ENCODE measurements at places on chromosomes 1 and 21.
A peak's percentile ranks its signal among the peaks of the same experiment; 100 is the strongest.

DNA sequence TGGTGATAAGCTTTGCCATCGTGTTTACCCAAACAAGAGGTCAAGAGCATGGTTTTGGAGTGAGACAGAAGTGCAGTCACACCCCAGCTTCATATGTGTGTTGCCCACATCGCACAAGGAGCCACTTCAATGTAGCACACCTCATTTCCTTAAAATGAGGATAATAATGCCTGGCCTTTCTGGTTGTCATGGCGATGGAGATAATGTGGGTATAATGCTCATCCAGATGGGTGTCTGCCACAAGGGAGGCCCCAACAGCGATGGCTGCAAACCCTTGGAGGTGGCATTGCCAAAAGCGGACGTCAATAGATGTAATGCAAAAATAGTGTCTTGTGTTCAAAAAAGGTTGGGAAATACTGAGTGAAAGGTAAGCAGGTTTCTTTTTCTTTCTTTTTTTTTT lies 83.1 kb upstream of the AJAP1 start:
- no peak for DNase-seq

- DNase-seq = no peak
Observed at GRCh38 chr1:167064621-167065020, 25.6 kb downstream of the GPA33 start.

DNA sequence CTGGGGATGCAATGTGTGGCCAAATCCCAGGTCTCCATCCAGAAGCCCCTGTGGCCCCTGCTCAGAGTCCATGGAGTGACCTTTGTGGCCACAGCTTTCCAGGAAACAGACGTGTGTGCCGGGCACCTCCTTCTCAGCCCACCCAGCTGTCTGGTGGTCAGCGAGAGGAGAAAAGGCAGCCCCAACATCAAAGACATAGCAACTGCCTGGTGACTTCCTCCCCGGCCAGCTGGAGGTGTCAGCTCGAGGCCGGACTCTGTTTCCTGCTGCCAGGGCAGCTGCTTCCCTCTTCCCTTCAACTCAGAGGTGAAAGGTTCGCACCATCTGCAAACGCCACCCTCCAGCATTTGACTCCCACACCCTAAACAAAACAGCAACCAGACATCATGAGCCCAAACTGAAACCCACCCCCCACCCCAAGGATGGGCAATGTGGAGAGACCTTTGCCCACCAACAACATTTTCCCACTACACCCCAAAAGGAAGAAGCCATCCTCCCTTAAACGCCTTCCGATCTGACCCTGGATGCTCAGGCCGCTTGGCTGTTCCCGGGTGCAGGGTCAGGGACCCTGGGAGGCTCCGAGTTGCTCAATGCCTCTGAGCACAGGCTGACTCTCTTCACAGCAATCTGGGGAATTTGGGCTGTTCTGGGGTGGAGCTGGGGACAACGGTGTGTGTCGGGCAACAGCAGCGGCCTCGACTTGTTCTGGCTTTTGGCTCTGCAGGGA lies 162.3 kb downstream of the PSMG1 start:
- peak; percentile 87 for DNase-seq

- no peak for DNase-seq
Observed at GRCh38 chr1:246063013-246063616, 444.0 kb downstream of the SMYD3 start.

DNA sequence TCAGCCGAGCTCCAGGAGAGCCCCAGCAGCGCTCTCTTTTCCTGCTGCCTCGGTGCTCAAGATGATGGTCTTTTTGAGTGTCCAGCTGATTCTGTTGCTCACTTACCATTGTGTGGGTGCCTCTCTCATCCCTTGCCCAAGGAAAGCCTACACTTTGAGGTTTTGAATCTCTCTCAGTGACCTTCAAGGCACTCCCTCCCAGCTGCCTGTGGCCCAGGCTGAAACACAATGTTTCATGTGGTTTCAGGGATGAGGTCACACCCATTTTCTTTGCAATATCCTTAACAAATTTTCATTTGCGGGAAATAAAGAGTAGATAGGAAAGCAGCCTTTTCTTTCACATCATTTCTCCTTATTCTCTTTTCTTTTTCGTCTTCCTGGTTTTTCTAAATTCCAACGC lies 12.6 kb upstream of the MRPS14 start:
- no peak for DNase-seq

- DNase-seq = no peak
Observed at GRCh38 chr1:26078286-26079177, 11.1 kb upstream of the TRIM63 start.

- no peak for DNase-seq
Observed at GRCh38 chr1:43021547-43022474, 63.1 kb upstream of the SLC2A1 start.

- no peak for DNase-seq
Observed at GRCh38 chr1:47562799-47563198, 125.0 kb downstream of the FOXD2 start.

DNA sequence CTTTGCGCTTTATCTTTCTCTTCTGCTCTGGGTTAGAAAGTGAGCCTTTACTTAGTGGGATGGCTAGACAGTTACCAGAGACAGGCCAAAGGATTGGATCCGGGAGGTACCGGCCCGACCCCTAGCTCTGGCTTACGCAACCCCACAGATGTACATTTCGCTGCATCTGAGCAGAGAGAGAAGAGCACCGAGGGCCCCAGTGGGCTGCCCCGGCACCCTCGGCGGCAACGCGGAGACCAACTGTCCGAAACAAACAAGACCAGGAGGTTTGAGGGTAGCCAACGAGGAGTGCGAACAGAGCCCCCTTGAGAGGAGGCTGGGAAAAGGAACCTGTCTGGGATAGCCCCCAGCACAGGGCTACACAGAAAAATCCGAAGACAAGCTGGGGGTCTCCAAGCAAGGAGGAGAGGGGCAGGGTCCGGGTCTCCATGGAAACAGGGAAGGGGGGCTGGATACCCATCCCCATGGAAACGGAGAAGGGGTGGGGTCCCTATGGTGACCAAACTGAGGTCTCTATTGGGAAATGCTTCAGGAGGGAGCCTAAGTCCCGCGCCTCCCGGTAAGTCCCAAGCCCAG lies 373 bp downstream of the MTF1 start:
- DNase-seq = peak; percentile 50

DNA sequence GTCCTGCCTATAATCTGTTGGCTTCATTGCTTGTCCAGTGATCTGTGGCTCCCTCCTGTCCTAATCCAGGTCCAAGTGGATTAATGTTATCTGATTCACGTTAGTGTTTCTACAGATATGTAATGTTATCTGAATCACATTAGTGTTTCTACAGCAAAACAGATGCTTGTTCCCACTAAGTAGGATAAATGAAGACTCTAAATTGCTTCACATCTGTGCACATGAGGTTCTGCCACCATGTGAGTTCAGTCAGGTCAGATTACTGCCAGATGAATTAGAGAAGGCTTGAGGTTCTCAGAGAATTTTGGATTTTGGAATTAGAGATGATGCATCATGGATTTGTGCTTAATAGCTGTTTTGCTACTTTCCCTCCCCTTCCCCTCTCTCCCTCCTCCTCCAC lies 13.2 kb downstream of the DISC1 start:
- no peak for DNase-seq

GRCh38 chr1:175978476-175978875 lies 228.6 kb downstream of the COP1 start:
- DNase-seq = no peak

Data from AG08396 (cell line).